Astrocyte of the spinal cord (primary cell): ENCODE measurements at places on chromosomes 4 and X.

GRCh38 chr4:108148316-108148715 lies 20.4 kb downstream of the LEF1 start:
- no peak for DNase-seq

DNA sequence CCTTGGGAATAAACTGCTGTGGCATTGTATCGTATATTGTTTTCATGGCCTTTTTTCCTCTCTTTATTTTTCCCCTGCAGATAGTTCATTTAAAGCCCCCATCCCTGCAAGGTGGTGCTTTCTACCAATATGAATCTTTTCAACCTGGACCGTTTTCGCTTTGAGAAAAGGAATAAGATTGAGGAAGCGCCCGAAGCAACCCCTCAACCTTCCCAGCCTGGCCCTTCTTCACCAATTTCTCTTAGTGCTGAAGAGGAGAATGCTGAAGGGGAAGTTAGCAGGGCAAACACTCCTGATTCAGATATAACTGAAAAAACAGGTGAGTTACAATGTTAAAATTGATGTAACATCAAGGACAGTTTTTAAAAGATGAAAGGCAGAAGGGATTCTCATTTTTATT lies 601 bp downstream of the SMARCAD1 start:
- DNase-seq = no peak

DNA sequence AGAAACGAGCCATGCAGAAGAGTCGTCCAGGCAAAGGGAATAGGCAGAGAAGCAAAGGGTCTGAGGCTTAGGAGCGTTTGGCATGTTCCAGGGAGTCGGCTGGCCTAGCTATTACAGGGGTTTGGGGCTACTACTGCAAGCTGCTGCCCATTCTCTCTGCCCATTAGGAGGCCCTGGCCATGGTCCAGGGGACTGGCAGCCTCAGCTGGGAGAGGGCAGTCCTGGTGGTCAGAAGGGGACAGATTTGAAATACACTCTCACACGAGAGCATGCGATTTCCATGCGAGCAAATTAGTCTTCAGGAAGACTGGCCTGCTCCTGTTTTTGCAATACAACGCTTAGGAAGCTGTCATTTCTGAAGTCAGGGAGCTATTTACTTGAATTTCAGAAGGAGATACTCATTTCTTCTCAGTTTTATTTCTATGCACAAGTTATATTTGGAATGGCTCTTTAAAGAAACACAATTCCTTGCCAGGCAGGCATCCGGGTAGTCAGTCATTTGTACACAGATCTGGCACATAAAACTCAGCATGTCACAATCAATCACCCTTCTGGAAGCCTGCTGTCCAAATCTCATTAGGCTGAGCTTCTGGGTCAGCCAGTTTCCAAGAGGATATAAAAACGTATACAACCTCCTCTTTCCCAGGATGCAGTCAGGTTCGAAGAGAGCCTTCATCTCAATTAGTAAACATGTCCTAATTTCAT lies 27.0 kb downstream of the PROM1 start:
- DNase-seq = no peak

- DNase-seq = no peak
Observed at GRCh38 chrX:7223271-7223670, 75.3 kb upstream of the PUDP start.

GRCh38 chrX:115630204-115630603 lies 69.2 kb downstream of the PLS3 start:
- no peak for DNase-seq

DNA sequence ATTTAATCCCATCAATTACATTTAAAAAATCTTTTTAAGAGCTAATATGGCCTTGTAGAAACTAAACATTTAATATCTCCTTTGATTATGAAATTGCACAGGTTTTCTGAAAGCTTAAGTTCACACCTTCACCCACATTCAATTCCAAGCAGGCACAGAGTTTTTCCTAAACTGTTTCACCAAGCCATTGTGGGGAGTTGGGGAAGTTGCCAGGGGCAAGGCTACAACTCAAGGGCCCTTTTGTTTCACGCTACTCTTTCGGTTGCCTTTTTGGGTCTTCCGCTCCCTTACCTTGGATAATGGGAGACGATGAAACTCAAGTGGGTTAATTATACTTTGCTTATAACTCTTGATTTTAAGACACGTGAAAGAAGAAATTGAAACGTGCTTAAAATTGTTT lies 33.3 kb downstream of the APBB2 start:
- no peak for DNase-seq

GRCh38 chr4:149296503-149296902 lies 519.1 kb downstream of the IQCM start:
- peak; percentile 7 for DNase-seq

- no peak for DNase-seq
Observed at GRCh38 chr4:168682898-168683500, 186.1 kb downstream of the PALLD start.

DNA sequence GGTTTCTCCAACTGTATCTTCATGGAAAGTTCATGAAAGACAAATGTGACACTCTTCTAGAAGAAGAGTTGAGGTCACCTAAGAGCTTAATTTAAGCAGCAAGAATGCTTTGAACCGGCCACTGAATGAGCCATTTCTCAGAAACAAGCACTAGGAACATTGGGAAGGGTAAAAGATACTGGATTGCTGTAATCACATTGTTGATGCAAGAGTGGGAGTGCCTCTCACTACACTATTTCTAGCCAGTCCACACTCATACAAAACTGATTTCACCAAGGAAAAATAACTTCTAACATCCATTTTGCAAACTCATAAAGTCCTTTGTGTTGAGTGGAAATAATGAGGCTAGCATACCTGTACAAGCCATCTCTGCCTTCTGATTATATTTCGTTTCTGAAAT lies 220.3 kb downstream of the RELL1 start:
- DNase-seq = no peak

DNA sequence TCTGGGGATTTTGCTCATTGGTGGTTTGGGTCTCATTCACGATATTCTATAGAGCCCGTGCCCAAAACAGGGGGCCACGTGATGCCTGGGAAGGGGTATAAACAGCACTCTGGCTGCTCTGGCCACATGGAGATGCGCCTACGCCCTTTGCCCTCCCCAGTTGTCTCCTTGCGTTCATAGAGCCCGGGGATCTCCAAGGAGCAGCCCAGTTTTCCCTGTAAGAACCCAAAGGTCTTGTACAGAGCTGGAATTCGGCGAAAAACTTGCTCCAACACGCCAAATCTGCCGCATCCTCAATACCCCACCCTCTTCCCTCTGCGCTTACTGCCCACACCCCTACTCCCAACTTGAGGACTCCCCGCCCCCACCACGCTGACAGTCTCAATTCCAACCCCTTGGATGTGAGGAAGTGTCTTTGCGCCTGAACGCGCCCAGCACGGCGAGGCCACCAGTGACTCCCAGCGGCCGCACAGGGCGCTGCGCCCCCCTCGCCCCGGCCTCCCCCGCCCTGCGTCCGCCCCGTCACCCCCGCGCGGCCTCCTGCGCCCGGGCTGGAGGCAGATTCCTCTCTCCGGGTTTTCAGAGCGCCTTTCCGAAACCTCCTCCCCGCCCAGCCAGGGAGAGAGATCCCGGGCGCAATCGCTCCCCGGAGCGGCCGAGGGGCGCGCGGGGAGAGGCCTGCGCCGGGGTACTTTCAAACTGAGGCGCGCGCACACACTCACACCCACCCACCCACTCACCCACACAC lies at the start of gene NHS:
NHS (plus strand) TSS at position 582 of the 748 bp plus-strand sequence. CDS start 558 bp downstream, outside the sequence.
- peak; percentile 76 for DNase-seq
